ENCODE measurements at places on chromosomes 5 and 9.

- no peak for DNase-seq
Measured at GRCh38 chr9:114518599-114519022, 13.3 kb upstream of the WHRN start.

DNA sequence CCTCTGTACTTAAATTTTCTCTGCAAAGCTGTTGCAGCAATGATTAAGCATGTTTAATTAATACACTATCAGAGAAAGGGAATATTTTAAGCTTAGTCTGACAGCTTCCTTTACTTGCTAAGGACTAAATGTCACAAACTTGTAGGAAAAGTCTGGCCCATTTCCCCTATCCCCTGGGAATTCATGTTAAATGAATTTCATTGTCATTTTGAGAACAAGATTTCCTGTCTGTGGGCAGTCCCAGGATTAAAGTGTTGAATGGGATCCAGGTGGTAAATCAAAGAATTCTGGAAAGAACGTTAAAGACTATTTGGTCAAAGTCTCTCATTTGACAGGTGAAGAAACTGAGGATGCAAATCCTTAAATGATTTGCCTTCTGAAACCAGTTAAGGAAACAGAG, 214.8 kb downstream of the MPDZ start:
- DNase-seq = no peak

- DNase-seq = no peak
Measured at GRCh38 chr9:13383855-13384254, 104.4 kb upstream of the MPDZ start.

- no peak for DNase-seq
Measured at GRCh38 chr9:630817-631216, 210.7 kb upstream of the DMRT1 start.

DNA sequence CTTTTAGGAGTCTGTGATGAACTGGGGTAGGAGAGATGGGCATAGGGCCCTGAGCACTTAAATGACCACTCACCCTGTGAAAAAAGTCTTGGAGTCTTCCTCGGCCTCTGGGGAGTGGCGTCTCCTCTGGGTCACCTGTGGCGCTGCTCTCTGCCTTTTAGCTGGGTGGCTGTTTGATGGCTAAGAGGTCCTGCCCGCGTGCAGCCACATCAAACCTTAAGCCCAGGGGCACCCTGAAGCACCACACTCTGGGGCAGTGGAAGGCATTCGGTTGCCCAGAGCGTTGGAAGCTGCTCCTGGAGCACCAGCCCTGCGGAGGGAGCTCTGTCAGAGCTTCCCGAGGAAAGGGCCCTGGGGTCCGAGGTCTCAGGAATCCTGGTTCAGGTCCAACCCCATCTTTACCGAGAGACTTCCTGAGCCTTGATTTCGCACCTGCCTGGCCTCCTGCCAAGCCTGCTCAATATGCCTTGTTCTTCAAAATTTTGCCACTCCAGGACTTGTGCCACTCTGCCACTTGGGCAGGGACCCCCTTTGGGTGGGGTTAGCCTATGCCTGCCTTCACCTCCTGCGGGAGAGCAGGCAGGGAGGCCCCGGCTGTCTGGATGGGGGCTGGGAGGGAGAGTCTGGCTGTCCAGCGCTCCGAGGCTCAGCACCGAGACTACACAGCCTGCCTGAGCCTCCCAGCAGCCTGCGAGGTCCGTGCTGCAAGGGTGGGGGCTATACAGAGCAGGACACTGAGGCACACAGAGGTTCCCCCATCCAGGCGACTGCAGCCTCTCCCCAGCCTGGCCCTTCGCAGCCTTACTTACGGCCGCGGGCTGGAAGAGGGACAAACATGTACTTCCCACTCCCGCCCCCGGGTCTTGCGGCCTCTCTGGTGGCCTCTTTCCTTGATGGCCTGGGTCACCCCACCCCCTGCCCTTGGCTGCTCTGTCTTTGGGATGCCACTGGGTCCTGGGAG, 63.4 kb upstream of the RNU6ATAC start:
- no peak for DNase-seq

- no peak for DNase-seq
Measured at GRCh38 chr9:85416715-85417114, 325.0 kb downstream of the AGTPBP1 start.

DNA sequence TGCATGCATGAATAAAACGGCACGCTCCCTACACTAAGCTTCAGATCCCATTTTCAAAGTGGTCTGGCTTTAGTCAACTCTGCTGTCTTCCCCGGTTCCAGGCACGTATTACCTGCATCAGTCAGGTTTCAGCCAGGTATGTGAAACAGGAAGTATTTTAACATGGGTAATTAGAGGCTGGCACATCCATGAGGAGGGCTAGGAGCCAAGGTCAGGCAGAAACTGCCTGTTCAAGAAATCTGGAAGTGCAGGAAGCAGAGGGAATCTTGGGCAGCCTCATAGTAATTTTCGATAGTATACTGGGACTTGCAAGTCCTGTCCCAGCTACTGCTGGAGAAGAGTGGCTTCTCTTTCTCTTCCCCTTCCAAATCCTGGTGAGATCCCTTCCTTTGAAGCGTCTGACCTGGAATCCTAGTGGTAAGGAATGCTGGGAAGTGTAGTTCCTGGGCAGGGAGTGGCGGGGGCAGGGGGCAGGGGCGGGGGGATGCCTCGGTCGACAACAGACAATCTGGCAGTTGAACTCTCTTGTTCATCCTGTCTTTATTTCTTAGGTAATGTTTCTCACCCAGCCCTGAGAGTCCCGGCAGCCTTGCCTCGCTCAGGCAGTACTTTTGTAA, 403.1 kb downstream of the TLE4 start:
- no peak for DNase-seq

- peak; percentile 93 for DNase-seq
Measured at GRCh38 chr5:5340206-5340729, 82.2 kb upstream of the ICE1 start.

GRCh38 chr5:151708126-151708525, 21.4 kb upstream of the SPARC start:
- DNase-seq = no peak

DNA sequence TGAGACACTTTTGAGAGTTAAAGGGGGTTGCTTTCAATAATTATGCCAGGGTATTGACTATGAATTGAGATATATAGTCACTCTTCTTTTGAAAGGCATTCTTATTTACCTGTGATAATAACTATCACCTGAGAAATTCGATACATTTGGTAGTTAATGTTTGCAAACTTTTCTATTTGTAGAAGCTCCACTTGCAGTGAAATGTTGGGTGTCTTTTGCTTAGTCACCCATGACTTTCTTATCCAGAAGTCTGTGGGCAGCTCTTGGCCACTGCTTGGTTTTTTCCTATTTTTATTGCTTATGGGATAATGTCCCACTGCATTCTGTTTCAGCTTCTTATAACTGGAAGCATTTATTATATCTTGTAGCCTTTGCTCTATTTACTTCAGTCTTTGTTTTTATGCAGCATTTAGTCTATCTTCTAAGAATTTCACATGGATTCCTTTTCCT, 3.9 kb downstream of the MACIR start:
- DNase-seq = peak; percentile 44

GRCh38 chr9:131727795-131728545, 11.9 kb downstream of the RAPGEF1 start:
- no peak for DNase-seq

- no peak for DNase-seq
Measured at GRCh38 chr5:172918421-172919371, 40.5 kb upstream of the RPL26L1 start.

GRCh38 chr5:170503990-170504596, at the start of gene KCNIP1:
Gene KCNIP1, plus strand, starts transcription at chr5:170504020.
- no peak for DNase-seq

DNA sequence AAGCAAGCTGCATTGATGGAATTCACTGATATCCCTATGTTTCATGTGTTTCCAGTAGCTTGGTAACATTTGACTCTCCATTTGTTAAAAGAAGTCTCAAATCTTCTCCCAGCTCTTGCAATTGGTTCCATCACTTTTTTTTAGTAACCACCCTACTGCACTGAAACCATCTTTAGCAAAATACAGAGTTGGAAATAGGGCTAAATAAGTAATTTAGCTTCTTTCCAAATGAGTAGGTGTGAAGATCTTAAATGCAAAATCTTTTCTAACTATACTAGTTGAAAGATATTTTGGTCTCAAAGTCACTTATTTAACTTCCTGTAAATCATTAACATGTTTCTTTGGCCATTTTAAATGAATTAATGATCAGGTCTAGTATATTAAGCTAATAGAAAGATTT, 138.1 kb downstream of the DIRAS2 start:
- no peak for DNase-seq

DNA sequence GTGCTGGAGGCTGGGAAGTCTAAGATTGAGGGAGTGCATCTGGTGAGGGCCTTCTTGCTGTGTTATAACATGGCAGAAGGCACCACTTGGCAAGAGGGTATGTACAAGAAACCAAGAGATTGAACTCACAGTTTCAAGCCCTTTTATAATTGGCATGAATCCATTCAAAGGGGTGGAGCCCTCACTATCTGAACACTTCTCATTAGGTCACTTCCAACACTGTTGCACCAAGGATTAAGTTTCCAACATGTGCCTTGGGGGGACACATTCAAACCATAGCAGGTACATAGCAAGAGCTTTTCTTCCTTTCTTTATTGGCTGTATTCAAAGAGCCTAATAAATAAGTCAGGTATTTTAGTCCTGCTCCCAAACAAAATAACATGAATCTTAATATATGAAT, 62.7 kb downstream of the PRELID2 start:
- no peak for DNase-seq

GRCh38 chr9:72476617-72477437, 44.6 kb upstream of the TMC1 start:
- no peak for DNase-seq

GRCh38 chr5:174139623-174140022, 94.1 kb downstream of the NSG2 start:
- DNase-seq = no peak

GRCh38 chr5:53556001-53556400, 4.4 kb upstream of the NDUFS4 start:
- DNase-seq = no peak

- DNase-seq = no peak
Measured at GRCh38 chr9:8508671-8509290, 709.2 kb upstream of the DMAC1 start.

- DNase-seq = no peak
Measured at GRCh38 chr5:60810438-60811085, 33.5 kb downstream of the ELOVL7 start.

DNA sequence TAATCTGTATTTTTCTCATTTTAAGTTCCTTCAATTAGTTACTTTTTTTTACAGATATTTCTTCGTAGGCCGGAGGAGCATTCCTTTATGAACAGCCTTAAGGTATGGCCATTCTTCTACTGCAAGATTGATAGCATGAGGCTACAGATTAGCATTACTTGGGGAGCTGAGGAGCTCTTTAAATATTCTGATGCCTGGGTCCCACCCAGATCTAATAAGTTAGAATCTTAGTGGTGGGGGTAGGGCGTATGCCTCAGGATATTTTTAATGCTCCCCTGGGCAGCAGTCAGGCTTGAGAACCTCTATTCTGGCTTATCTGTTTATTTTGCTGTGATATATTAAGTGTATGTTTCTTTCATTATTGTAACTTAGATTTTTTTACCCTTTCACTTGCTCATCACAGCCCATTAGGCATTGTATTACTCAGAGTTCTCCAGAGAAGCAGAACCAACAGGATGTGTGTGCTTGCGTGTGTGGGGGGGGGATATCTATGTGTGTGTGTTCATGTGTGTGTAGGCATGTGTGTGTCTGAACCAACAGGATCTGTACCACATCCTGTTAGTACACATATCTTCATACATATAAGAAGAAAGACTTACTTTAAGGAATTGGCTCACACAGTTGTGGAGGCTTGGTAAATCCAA, 91.8 kb upstream of the MTAP start:
- no peak for DNase-seq

- DNase-seq = no peak
Measured at GRCh38 chr5:125450771-125451170, 704.3 kb upstream of the ZNF608 start.

DNA sequence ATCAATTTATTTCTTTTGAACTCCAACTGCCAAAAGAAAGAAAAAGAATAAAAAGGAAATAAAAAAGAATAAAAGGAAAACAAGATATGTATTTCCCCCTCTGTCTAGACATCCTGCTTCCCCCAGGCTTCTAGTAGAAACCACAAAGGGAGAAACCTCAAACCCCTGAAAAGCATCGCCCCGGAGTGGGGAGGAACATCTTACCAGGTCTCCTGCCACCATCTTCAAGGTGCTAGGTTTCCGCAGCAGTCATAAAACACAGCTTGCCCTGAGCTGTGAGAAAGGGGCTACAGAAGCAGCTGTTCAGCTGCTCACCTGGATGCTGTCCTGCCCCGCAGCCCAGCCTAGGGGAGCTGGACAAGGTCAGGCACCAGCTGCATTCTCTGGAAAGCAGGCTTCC, 487.7 kb downstream of the GADD45G start:
- no peak for DNase-seq

GRCh38 chr5:103923616-103924168, 361.1 kb upstream of the NUDT12 start:
- DNase-seq = no peak

DNA sequence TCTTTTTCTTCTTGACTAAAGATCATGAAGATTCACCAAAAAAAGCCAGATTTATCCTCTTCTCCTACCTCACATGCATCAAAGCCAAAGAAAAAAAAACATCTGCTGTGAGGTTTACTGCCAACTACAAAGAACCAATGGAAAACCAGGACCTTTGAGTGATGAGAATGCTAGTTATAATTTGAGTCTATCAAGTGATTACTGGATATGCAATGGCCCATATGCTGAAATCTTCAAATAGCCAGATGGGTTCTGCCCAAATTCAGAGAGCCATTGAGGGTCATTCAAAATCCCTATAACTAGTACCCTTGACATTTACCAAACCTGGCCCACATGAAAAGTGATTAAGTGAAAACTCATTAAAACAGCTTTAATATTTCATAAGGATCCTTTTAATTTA, 78.4 kb upstream of the ACO1 start:
- no peak for DNase-seq

DNA sequence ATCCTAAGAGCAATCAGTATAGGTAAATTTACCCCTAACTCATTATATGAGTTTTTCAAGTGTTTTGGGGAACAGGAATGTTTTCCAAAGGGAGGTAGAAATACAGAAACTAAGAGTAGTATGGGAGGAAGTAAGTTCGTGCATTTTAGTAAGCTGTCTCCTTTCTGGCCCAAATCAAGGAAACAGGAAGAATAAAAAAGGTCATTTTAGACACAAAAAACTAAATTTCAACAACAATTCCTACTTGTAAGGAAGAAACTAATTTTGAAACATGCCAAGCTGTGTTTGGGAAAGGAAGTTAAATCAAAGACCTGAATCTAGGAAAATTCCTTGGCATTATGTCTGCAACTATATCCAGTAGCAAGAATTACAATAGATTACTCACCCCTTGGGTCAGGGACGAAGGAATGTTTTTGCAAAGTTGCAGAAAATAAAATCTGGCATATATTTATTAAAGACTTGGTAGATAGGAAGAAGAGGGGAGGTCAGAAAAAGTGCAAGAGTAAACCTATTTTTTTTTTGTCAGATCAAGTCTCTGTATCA, 6.5 kb upstream of the RPS6 start:
- no peak for DNase-seq

GRCh38 chr9:125361837-125362531, 100.4 kb downstream of the GAPVD1 start:
- DNase-seq = no peak
